ENCODE measurements at places on chromosomes 2 and 18.

- no peak for DNase-seq
Observed at GRCh38 chr2:18208956-18209355, 330.5 kb downstream of the KCNS3 start.

GRCh38 chr2:43537137-43537536 lies 58.7 kb downstream of the THADA start:
- DNase-seq, result peak; percentile 7

- no peak for DNase-seq
Observed at GRCh38 chr2:215535125-215535668, 99.3 kb upstream of the FN1 start.

- DNase-seq, result no peak
Observed at GRCh38 chr2:112251271-112251670, 3.6 kb downstream of the ZC3H8 start.

GRCh38 chr2:97759727-97760407 lies 46.5 kb downstream of the ZAP70 start:
- no peak for DNase-seq

- no peak for DNase-seq
Observed at GRCh38 chr2:215241791-215242305, 70.0 kb upstream of the ATIC start.

All from KG1 (cell line).